ENCODE measurements at places on chromosomes 7 and 10.

- DNase-seq: no peak
Measured at GRCh38 chr10:112952282-112953173, 2.5 kb downstream of the TCF7L2 start.

DNA sequence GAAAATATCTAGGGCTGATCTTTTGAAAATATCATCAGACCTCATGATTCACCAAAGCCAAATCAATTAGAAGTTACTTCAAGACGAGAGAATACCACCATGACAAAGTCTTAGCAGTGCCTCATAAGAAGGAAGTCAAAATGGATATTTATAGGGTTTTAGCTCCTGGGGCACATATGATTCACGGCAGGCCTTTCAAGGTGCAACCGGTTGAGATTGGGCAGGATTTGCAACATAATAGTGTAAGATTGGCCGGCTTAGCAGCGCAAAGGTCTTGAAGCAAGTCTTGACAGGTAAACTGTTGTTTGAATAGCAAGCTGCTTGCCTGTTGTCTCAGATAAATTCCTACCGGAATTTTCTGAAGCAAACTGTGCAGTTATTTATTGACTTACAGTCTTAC lies 17.5 kb downstream of the ADRB1 start:
- DNase-seq: no peak

DNA sequence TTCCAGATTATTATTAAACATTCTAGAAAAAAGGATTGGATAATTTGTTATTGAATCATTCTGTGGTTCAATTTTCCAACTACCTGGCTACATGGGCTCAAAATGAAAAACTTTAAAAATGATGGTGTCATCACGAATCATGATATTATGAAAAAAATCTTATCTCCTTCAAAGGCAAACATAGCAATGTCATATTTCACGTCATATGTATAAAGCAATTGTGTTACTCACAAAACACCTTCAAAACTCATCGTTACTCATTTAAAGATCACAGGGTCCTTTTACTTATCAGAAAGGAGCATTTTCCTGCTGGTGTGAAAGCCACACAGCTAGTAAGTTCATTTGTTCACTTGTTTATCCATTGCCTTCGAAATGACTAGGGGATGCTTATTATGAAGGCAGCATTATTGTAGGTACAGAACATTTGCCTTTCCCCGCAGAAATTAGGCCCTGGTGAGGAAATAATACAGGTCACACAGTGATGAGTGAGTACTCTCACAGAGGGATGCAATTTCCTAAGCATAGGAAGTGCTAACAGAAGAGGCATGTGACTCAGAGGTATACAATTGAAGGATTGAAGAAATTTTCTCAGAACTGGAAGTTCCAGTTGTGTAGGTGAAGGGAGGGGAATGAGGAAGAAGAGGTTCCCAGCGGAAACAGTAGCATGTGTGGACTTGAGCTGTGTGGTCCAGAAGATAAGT lies 478.7 kb downstream of the INHBA start:
- no peak for DNase-seq

DNA sequence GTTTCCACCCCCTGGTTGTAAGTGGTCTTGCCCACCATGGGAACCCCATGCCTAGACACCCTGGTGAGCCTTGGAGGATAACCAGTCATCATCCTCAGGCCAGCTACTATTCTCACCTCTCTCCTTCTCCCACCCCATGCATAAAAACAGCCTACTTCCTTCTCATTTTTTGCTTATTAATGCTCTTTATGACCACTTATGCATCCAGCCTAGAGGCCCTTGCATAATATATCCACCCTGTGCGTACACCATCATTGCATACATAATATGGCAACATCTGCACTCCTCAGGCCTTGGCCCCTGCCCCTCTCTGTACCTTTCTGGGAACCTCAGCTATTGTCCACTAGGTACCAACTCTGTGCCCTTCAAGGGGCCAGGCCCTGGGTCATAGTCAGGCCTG lies 91.0 kb downstream of the CDH23 start:
- no peak for DNase-seq

DNA sequence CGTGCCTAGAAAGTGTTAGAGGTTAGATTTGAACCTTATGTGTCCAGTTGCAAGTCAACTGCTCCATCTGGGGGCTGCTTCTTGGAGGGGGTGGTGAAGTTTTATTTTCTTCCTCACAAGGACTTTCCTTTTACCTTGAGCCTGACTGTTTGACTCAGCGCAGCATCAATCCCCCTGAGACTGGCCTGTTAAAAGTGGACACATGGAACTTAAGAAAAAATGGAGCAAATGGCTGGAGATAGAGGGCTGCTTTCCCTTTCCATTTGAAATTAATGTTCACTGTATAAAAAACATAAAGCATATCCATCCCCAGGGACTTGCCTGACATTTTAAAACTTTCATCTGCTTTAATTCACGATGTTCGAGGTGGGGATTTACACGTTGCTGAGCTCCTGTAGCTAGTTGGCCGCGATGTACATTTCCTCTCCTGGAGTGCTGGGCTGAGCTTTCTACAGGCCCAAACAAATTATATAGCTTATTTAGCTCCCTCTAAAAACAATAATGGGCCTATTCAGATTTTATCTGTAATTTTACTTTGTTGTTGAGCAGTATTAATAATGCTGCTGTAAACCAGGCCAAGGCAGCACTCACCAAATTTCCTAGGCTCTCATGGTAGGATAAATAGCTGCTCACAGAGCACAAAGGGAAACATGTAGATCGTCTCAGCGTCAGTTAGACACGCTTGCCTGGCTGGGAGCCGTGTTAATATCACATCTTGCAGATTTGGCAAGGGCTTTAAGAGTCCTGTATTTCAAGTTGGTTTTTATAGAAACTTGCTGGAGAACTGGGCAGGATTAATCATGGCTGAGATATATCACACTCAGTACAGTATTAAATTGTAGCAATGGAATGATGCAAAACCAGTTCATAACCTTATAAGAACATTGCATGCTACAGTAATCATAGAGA lies 251.5 kb downstream of the LRMDA start:
- DNase-seq: no peak

All from NCI-H345 (cell line).